ENCODE measurements at places on chromosomes 11 and 22.

DNA sequence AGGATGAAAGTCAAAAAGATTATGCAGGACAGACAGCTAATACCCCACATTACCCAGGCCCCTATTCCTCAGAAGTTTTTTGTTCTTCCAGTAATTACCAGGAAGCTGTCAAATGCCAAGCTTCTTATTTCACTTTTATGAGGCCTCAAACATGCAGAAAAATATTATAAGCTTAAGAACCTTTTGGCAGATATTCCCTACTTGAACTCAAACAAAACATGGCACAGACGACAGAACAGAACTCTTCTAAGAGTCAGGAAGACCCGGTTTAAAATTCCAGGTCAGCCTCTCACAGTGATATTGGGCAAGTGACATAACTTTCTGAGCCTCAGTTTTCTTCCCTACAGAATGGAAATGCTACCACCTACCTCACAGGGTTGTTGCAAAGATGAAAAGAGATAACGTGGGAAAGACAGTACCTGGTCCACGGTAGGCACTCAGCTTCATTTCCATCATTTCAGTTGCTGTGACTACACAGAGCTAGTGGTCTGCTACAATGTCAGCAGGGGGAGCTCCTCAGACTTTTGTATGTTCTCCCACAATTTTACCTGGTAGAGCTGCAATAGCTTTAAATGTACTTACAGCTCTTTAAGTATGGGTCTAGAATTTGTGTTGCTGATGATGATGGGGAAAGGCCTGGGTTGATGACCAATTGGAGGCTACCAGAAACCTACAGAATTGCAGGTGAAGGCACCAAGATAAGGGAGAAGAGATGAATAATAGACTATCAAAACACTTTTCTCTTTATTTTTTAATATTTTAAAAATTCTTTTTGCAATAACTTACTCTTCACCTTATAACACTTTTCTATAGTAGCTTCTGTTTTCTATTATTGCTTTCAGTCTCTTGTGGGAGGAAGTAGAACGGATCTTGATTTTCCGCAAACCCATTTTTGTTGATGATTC, 98.3 kb upstream of the CHRM4 start:
- DNase-seq: peak; percentile 4

DNA sequence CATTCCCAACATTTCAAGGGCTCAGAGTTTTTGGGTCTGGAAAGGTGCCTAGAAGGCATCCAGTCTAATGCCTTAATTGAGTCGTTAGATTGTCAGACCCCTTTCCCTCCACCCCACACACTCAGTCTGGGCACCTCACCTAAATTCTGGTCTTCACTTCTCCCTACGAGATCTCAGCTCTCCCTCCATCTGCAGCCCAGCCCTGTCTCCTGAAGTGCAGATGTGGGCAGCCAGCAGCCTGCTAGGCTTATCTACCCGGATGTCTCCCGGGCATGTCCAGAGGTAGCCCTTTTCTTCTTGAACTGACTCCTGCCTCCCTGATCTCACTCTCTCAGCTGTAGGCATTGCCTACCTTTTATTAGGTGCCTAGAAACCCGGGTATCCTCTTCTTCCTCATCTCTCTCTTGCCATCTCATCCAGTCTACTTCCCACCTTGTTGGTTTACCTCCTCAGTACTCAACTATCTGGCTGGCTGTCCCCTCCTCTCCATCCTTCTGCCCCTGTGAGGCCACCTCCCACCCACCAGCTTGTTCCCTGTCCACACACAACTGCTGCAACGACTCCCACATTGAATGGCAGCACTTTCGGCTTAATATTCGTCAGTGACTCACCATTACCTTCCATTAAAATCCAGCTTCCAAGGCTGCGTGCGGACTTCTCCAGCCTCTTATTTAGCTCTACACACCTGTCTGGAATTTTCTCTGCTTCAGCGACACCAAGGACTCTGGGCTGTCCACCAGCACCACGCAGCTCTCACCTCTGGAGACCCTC, 6.2 kb downstream of the SEPTIN3 start:
- no peak for DNase-seq

DNA sequence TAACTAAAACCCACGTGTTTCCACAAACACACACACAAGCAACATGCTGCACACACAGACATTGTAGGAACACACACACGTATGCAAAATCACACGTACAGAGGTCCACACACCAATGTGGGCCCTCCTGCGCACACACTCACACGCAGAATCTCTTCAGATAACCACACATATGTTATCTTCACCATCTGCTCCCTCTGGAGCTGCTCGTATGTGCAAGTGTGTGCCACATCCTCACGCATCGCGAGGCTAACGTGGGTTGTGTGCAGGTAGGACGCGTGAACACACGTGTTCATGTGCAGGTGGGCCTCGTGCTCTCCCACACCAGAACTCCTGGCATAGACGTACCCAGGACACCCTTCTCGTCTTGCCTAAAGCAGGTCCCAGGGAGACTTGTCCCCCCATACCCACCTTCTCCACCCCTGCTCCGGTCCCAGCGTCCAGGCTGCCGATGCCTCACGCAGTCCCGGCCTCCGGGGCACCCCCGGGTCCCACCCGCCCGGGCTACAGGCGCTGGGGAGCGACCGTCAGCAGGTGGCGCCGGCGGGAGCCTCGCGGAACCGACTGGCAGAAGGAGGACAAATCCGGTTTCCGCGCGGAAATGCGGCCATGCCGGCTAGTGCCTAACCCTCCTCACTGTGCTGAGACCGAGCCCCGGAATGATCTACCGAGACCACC, 10.3 kb upstream of the IGSF9B start:
- DNase-seq: peak; percentile 25

GRCh38 chr11:128867277-128867676, at the start of gene KCNJ1:
KCNJ1 (minus strand) TSS chr11:128867296; CDS start chr11:128840243, 27,053 bp downstream.
- no peak for DNase-seq

GRCh38 chr11:85869781-85870180, 14.6 kb downstream of the CCDC83 start:
- DNase-seq: no peak

GRCh38 chr11:116278076-116278475, 494.7 kb downstream of the BUD13 start:
- DNase-seq: no peak

- no peak for DNase-seq
Measured at GRCh38 chr11:33005175-33005574, 10.5 kb upstream of the DEPDC7 start.

DNA sequence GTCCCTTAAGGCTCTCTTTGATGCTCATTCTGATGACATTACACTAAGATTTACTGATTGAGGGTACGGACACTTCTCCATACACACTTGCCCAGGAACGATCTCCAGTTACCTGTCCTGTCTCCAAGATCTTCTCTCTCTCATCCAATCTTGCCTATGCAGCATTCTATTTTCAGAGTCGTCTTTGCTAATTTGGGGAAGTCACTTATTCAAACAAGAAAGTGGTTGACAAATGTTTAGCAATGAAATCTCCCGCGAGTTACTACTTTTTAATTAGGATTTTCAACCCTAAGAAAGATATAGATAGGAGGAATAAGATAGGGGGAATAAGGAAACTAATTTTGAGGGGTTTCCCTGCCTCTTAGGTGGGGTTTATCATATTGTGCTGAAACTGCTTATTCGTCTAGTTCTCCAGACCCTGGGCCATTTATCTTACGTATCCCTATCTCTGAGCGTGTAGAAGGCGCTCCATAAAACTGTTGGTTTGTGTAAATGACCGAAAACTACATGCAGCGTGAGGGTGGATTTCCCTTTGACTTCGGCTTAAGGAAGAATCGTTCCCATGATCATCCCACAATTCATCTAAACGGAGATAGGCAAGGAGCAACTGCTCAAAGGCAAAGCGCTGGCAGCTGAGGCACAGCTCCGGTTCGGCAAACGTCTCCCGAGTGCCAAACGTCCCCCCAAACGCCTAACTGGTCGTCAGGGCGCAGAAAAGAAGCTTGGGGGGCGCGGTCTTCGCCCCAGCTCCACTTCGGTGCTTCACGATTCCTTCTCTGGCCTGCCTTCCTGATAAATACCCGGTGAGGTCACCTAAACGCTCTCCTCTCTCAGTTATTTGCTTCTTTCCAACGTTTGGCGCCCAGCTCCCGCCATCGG, 804 bp downstream of the APIP start:
- no peak for DNase-seq

- DNase-seq: no peak
Measured at GRCh38 chr11:86314636-86315035, 12.6 kb downstream of the HIKESHI start.

DNA sequence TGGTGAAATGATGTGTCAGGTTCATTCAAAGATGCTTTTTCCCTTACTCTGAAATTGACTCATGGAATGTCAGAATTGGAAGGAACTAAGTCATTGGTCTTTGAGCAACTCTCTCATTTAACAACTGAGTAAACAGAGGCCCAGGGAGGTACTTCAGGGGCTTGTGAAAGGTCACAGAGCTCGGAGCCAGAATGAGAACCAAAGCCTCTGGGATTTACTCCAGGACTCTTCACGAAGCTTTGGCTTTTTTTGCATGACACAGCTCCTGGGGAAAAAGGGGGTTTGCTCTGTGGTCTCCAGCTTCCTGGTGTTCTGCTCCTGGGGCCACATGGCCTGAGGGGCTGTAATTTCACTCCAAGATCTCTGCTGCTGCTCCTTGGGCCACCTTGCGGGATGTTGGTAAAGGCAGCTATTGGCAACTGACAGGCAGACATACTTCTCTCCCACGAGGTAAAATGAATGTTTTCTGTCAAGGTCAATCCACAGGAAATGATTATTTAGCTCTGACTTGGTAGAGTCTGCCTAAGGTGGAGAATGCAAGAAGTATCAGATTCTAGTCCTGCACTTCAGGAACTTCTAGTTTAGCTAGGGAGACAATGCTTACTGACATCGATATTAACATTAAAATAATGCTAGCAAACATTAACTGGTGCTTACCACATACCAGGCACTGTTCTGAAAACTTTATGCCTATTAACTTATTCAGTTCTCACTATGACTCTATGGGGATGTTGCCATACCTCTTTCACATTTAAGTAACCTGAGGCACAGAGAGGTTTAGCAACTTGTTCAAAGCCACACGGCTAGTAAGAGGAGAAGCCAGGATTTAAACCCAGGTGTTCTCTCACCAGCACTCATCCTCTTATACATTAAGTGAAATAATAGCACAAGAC, 16.1 kb downstream of the PKNOX2 start:
- no peak for DNase-seq

DNA sequence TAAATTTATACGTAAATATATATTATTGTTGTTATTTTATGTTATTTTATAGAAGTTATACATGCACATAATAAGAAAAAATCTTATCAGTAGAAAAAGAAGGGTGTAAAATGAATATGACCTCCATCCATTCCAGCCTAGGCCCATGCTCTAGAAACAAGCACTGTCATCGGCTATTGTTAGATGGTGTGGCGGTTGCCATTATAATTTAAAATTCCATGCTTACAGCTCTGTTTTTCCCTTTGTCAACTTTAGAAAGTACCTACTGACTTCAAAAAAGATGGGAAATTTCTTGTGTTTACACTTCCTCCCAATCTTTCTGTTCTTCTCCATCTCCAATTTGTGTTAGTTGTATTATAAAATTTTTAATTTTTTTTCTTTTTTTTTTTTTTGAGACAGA, 61.9 kb upstream of the RDX start:
- no peak for DNase-seq

- no peak for DNase-seq
Measured at GRCh38 chr22:22720724-22721261, 76.4 kb downstream of the GGTLC2 start.

- DNase-seq: no peak
Measured at GRCh38 chr22:37675930-37676735, 697 bp downstream of the LGALS1 start.

- DNase-seq: no peak
Measured at GRCh38 chr11:100978442-100978841, 151.2 kb downstream of the PGR start.

- DNase-seq: no peak
Measured at GRCh38 chr22:29458551-29458950, 20.2 kb downstream of the RFPL1 start.

DNA sequence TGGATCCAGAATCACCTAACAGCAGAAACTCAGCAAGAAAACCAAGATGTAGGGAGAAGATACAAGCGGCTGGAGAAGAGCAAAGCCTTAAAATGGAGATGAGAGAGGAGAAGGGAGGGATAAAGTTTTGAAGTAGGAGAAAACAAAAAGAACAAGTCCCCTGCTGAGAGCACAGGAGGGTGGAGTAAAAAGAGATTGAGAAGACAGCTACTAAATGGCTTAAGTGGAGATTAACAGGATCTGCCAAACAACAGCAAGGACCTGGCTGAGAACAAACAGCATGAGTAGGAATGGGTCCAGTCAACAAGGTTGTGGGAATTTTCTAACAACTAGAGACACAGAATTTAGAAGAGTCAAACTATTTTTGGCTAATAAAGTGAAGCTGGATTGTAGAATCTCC, 18.1 kb downstream of the BTG4 start:
- DNase-seq: no peak

- DNase-seq: no peak
Measured at GRCh38 chr11:32259641-32260081, 168.8 kb downstream of the RCN1 start.
